ENCODE measurements at places on chromosomes 16 and 17. TPM values are rescaled to one million over a fixed set of nuclear protein-coding genes. Genes with fewer than 3 reads are reported as not detected.

Gene KRT12
- total RNA-seq: not detected

Gene ZPBP2
- total RNA-seq: not detected

Gene PRSS8
- total RNA-seq: not detected

GRCh38 chr16:4991754-4992153, 33.6 kb downstream of the SEC14L5 start:
- DNase-seq: no peak

GRCh38 chr17:81391293-81391935, 3.8 kb upstream of the BAHCC1 start:
- DNase-seq: no peak

- no peak for DNase-seq
Observed at GRCh38 chr16:75114179-75114945, 2.2 kb downstream of the LDHD start.

Measured in Right ventricle myocardium superior (tissue), 1 donor.